ENCODE measurements at places on chromosomes 7 and 10.

- no peak for DNase-seq
These were observed 13.0 kb upstream of the HTR5A start for GRCh38 chr7:155057076-155057475.

DNA sequence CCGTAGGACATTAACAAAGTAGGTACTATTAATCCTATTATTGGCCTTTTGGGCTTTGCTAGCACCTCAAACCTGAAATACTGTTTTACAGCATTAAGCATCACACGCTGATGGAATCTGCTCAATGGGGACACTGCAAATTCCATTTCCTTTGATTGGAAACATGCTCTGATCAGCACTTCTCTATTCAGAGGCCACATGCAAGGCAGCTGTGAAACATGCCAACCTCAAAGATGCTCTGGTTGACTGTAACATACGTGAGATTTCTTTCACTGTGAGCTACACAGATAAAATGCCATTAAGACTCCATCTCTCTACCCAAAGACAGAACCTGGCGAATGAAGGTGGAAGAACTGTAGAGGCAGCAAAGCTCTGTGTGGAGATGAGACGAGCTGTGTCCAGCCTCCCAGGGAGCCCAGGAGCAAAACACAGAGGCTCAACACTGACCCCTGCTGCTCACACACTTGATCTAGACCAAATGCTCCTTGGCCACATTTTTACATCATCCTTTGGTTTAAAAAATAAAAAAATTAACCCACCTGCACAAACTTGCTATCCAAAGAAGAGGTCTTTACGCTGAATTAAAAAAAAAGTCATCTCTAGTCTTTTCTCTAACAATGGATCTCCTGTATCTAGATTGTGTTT, 8.0 kb downstream of the RSU1 start:
- DNase-seq, result no peak

GRCh38 chr7:111094419-111094818, 3.5 kb downstream of the LRRN3 start:
- no peak for DNase-seq

- DNase-seq, result no peak
These were observed 680.9 kb upstream of the LRRTM3 start for GRCh38 chr10:66244953-66245352.

GRCh38 chr10:123303581-123304337, 149.6 kb downstream of the BUB3 start:
- no peak for DNase-seq

GRCh38 chr7:111038185-111038584, 52.7 kb upstream of the LRRN3 start:
- DNase-seq, result no peak

DNA sequence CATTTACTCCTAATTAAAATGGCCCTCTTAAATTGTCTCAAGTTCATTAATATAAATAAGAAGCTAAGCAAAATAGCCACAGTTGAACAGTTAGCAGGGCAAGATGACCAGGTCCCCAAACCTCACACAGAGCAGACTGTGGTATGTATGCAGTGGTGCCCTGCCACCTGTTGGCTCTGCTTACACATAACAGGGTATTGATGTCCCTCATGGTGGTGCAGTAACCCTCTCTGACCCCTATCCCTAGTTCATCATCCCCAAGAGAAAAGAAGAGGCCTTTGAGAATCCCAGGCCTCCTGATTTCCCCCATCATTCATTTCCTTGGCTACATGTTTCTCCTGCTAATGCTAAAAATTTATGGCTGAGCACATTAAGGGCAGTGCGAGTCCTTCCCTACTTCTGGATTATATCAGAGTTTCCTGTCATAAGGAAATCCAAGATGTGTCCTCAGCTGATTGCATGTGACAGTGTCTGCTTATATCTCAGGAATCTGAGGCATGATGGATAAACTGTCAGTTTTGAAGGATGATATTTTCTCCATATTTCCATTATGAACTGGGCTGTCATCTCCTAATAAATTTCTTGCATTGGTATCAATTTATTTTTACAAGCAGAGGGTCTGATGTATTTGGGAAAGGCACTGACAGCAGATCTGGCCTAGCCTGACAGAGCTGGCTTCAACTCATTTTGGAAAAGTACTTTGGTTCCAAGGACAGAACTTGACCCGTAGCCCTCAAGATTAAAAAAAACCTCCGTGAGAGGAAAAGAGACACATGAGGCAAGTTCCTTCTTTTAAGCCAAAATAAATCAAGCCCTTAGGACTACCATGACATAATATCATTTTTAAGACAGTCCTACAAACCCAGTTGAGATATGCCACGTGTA, 880.6 kb downstream of the LRMDA start:
- no peak for DNase-seq

GRCh38 chr10:70578371-70578947, 24.1 kb downstream of the PRF1 start:
- no peak for DNase-seq

GRCh38 chr7:50656141-50656895, 91.1 kb upstream of the DDC start:
- DNase-seq, result no peak

- no peak for DNase-seq
These were observed 60.7 kb downstream of the NEBL start for GRCh38 chr10:20836401-20836800.

DNA sequence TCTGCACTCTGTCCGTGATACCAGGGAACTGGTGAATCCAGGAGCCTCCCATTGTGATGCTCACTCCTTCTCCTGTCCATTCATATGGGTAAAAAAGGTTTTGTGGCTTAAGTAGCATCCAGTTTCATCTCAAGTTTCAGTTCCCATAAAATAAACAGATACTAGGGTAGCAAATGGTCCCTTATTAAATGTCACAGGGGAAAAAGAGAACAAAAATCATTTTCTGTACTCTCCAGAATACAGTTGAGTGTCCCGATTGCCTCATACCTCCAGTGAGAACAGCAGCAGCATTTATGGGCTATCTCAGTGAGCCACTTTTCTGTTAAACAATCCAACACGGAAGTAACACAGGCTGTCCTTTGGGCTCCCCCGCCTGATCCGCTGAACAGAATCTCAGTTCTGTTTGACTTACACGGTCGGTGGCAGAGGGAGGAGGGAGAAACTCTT, 179.6 kb downstream of the CELF2 start:
- no peak for DNase-seq

DNA sequence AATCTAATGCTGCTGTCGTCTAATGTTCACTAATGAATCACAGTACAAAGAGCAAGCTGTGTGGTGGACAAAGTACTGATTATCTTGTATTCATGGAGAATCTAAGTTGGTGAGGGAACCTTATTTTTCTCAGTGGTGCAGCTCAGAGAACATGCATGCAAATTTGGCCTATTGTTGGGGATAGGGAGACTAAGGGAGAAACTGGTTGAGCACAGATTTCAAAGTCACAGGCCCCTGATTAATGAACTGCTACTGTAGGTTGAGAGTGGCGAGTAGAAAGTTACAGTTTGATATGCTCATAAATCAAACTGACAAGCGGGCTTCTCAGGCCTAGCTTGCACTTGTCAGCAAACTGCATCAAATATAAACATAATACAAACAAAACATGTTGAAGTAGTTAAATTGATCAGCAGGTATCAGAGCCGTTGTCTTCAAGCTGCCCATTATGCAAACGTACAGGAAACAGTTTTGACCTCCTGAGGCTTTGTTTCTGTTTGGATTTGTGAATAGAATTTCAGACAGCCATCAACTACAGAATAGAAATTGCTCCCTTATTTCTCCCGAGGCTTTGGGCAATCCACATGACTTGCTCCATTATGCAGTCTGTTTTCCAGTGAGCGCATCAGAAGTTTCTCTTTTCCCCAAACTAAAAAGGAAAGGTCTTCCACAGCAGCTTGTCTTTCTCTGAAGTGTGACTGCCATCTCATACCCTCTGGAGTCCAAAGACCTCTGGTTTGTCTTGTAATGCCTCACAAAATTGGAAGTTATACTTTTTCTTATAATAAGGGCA, 215.8 kb downstream of the FOXP2 start:
- no peak for DNase-seq

GRCh38 chr7:67343572-67343971, 346.9 kb downstream of the TYW1 start:
- DNase-seq, result no peak

Data from activated B cell treated with CpG ODN at 0.5 μM for 24 hours (primary cell).